ENCODE measurements at places on chromosomes 6 and 20.

DNA sequence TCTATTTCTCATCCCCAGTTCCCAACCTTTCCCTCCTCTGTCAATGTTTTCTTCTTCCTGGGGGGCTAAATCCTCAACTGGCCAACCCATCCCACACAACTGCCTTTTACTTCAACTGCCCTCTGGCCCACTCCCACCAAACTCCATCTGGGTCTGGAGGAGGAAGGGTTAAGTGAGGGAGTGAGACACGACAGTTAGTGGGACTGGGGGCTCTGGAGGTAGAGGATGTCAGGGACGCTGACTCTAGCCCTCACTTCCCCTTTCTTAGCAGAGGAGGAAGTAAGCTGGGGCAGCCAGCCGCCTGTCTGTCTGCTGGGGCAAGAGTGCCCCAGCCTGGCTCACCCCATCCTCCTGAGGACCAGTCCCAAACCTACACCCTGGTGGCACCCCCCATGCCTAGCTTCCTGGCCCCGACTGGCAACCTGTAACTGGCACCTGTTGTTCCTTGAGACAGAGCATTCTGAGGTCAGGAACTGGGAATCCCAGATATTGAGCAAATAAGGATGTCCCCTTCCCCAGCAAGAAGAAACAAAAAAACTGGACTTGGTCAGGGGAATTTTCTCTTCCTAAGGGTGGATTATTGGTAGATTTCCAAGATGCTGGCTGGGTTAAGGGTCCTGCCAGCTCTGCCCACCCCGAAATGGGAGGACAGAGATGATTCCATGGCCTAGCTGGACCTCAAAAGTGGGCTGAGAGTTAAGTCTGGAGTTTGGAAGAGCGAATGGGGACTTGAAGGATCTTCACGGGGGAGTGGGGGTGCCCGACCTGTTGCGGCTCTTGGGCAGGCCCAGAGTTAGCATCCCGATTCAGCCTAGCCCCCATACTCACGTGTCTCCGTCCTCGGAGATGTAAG, 971 bp downstream of the NFKBIE start:
- peak overlapping the region; percentile 93 for H3K27ac ChIP-seq
- DNase-seq: peak; percentile 67
- H3K27me3 ChIP-seq: peaks cover 6% of the 10 kb centered on the region
- H3K4me3 ChIP-seq: peak overlapping the region; percentile 88
- H3K36me3 ChIP-seq: peaks cover 21% of the 10 kb centered on the region

- no peak for DNase-seq
- H3K27ac ChIP-seq: no peak overlapping the region
- peaks cover 2% of the 10 kb centered on the region for H3K27me3 ChIP-seq
- H3K4me3 ChIP-seq: no peak overlapping the region
- no peaks in the 10 kb centered on the region for H3K36me3 ChIP-seq
These were observed 15.2 kb downstream of the CCDC170 start for GRCh38 chr6:151509048-151509447.

DNA sequence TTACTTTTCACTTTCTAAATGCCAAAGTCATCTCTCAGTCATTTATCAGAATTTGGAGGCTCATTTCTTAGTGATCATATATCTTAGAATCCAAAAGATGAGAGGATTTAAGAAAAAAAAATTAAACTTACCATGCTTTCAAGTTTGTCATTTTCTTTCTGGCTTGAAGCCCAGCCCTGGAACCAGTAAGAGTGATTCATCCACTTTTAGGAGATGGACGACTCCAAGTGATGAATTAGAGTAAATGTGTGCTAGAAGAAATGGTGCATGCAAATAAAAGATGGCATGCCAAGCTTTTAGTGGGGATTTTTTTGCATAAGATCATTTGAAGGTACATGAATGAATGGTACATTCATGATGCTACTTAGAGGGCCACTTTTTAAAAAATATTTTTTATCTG, 20.1 kb downstream of the PLCB1 start:
- no peak overlapping the region for H3K4me3 ChIP-seq
- H3K27me3 ChIP-seq: no peaks in the 10 kb centered on the region
- no peak overlapping the region for H3K27ac ChIP-seq
- no peak for DNase-seq

GRCh38 chr6:17448165-17448564, 54.8 kb downstream of the CAP2 start:
- H3K36me3 ChIP-seq: no peaks in the 10 kb centered on the region
- H3K27ac ChIP-seq: no peak overlapping the region
- H3K4me3 ChIP-seq: no peak overlapping the region
- DNase-seq: no peak
- H3K27me3 ChIP-seq: peaks cover 11% of the 10 kb centered on the region

DNA sequence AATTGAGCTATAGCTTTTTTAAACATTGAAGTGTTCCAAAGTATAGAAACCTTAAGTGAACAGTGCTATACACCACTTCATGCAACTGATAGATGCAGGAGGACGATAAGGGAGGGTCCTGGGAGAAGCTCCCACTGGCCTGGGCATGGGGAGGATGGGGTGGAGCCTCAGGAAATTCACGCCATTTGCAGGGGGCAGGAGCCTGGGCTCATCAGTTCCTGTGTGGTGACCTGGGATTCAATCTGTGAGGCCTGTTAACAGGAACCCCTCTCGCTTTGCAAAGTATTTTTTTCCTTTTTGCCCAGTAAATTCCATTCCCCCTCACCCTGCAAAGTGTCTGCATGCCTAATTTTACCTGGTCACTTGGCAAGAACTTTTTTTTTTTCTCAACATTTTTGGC, 11.0 kb upstream of the ASCC3 start:
- H3K4me3 ChIP-seq: no peak overlapping the region
- no peaks in the 10 kb centered on the region for H3K36me3 ChIP-seq
- H3K4me1 ChIP-seq: no peaks in the 10 kb centered on the region
- no peak overlapping the region for H3K27ac ChIP-seq
- H3K27me3 ChIP-seq: no peaks in the 10 kb centered on the region

GRCh38 chr6:134093007-134093573, 40.7 kb upstream of the SLC2A12 start:
- no peaks in the 10 kb centered on the region for H3K36me3 ChIP-seq
- H3K4me3 ChIP-seq: no peak overlapping the region
- peaks cover 1% of the 10 kb centered on the region for H3K27me3 ChIP-seq
- H3K4me1 ChIP-seq: no peaks in the 10 kb centered on the region
- DNase-seq: no peak

DNA sequence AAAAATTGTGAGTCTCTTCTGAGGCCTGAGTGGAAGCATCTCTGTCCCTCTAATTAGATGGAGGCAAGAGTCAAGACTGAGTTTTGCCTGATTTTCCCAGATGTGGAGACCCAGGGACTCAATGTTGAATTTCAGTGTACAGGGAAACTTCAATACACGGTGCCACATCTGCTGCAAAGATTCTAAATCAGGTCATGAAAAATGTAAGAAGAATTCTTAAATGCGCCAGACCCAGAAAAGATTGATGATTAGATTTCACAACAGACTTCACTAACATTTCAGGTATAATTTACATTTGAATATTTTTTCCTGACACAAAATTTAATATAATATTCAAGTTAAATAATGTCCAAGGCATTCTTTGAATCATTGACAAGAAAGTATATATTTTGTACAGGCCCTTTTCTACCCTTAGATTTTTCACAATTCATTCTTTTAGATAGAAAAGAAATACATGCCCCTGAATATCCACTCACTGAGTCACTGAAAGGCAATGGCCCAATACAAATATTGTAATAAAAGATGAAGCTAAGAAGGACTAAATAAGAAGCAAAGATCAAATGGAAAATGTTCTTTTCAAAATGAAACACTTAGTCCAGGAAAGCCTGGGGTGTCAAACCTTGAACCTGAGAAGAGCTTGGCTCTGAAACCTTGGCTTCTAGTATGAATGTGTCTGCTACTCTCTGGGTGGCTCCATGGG, 18.2 kb upstream of the HDGFL1 start:
- DNase-seq: no peak
- H3K36me3 ChIP-seq: no peaks in the 10 kb centered on the region
- H3K4me1 ChIP-seq: no peaks in the 10 kb centered on the region
- H3K4me3 ChIP-seq: no peak overlapping the region
- H3K27ac ChIP-seq: no peak overlapping the region

- no peaks in the 10 kb centered on the region for H3K36me3 ChIP-seq
- H3K4me1 ChIP-seq: peaks cover 29% of the 10 kb centered on the region
- no peak overlapping the region for H3K4me3 ChIP-seq
- H3K27ac ChIP-seq: no peak overlapping the region
- DNase-seq: no peak
These were observed 479.4 kb upstream of the JARID2 start for GRCh38 chr6:14766391-14766994.

GRCh38 chr6:159693128-159693893, at the start of gene SOD2:
Gene SOD2 (minus strand): TSS chr6:159693241. CDS start chr6:159693167, 74 bp downstream.
- peak; percentile 90 for DNase-seq
- H3K4me1 ChIP-seq: peaks cover 44% of the 10 kb centered on the region
- peaks cover 27% of the 10 kb centered on the region for H3K36me3 ChIP-seq
- peak within 1 kb of the TSS; percentile 93 for H3K27ac ChIP-seq
- H3K4me3 ChIP-seq: peak within 1 kb of the TSS; percentile 92

DNA sequence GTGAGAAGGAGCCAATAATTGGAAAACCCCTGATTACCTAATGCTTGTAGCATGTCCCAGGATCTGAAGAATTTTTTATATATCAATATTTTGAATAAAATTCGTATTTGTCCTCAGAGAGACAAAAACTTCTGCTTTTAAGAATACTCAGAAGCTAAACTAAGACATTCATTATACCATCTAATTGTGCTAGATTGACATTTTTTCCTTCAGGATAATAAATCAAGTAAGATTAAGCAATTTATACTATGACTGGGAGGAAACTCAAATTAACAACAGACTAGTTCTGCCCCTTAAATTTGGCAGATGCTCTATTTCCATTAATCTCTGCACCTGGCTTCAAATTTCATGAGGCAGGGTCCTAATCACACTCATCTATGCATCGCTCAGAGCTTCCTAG, 291.4 kb downstream of the PLCB1 start:
- no peak overlapping the region for H3K4me3 ChIP-seq
- H3K4me1 ChIP-seq: no peaks in the 10 kb centered on the region
- DNase-seq: no peak
- no peaks in the 10 kb centered on the region for H3K36me3 ChIP-seq
- H3K27me3 ChIP-seq: peaks cover 2% of the 10 kb centered on the region

DNA sequence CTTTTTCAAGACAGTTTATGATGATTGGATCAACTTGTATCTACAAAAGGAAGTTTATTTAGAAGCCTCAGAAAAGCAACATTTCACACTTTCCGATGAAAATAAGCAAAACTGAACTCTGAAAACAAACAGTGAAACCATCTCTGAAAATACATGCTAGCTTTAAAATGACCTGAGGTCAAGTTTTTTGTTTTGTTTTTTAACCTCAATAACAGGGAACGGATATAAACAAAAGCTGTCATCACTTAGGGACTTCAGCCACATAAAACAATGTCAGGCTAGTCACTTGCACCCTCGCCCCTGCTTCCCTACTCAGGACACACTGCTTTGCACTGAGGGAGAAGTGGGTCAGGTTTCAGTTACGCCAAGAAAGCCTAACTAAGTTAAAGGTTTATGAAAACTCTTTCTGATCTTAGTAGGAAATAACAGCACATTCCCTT, 11.6 kb downstream of the BACH2 start:
- H3K4me3 ChIP-seq: peak overlapping the region; percentile 62
- H3K36me3 ChIP-seq: peaks cover 51% of the 10 kb centered on the region
- H3K4me1 ChIP-seq: peaks cover 90% of the 10 kb centered on the region
- H3K27ac ChIP-seq: peak overlapping the region; percentile 95
- peak; percentile 44 for DNase-seq

- peak overlapping the region; percentile 48 for H3K27ac ChIP-seq
- H3K4me3 ChIP-seq: no peak overlapping the region
- peaks cover 29% of the 10 kb centered on the region for H3K4me1 ChIP-seq
- peak; percentile 45 for DNase-seq
- H3K27me3 ChIP-seq: no peaks in the 10 kb centered on the region
These were observed 88.1 kb downstream of the RSPH3 start for GRCh38 chr6:158911746-158912480.

GRCh38 chr20:15843777-15844176, 729.5 kb downstream of the KIF16B start:
- peaks cover 2% of the 10 kb centered on the region for H3K27me3 ChIP-seq
- H3K4me3 ChIP-seq: no peak overlapping the region

DNA sequence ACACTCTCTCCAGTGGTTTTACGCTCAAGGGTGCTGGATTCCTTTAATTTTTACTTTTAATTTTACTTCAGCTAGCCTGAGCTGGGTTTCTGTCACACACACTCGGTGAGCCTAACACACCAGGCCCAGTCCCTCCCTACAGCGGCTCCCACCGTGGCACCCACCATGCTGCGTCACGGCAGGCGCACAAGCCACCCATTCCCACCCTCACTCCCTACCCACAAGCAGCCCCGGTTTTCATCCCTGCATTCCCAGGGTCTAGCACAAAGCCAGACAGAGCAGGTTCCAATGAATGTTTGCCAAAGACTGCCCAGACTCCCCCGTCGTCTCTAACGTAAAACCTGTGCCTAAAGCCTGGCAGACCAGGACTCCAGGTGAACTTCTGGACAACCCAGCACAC, 50.3 kb downstream of the MYH7B start:
- DNase-seq: peak; percentile 2
- no peak overlapping the region for H3K27ac ChIP-seq
- H3K4me1 ChIP-seq: no peaks in the 10 kb centered on the region
- H3K27me3 ChIP-seq: no peaks in the 10 kb centered on the region

DNA sequence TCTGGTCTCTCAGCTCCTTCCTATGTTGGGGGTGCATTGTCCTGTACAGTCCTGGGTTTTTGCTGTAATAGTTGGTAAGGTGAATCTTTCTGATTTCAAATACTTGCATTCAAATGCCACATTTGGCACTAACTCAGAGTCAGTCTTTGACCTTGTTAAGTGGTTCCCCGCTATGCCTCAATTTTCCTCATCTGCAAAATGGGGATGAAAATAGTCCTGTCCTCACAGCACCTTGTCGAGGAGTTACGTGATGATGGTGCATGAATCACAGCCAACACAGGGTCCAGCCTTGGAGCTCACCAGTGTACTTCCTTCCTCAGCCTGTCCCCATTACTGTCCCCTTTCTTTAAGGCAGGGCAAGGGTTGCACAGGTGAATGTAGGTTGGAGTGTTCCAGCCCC, 1.1 kb downstream of the WFDC5 start:
- no peak overlapping the region for H3K27ac ChIP-seq
- H3K27me3 ChIP-seq: peaks cover 3% of the 10 kb centered on the region
- DNase-seq: no peak

DNA sequence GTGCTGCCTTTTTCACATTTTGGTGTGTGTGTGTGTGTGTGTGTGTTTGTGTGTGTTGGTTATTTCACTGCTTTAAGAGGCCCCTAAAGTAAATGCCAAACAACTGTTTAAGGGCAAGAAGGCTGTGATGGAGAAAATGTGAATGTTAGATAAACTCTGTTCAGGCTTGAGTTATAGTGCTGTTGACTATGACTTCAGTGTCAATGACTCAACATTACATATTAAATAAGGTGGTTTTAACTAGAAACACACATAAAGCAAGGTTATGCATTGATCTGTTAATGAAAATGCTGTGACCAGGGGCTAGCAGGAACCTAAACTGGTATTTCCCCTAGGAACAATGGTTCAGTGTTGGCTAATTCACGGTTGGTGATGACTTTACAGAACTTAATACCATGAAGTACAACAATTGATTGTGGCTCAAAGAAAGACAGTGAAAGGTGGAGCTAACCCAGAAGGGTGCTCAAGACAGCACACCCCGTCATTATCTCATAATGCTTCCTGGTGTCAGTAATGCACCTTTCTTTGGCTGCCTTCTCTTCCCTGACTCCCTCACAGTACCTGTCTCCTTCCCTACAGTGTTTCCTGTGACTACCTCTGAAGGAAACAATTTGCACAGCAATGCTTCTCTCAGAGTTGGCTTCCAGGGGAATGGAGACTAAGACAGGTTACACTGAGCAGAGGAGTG, 116.1 kb downstream of the RIN2 start:
- H3K4me1 ChIP-seq: no peaks in the 10 kb centered on the region
- H3K27ac ChIP-seq: no peak overlapping the region
- DNase-seq: no peak
- H3K4me3 ChIP-seq: no peak overlapping the region
- H3K36me3 ChIP-seq: no peaks in the 10 kb centered on the region

Measured in activated CD4-positive, alpha-beta T cell treated with anti-CD3 and anti-CD28 coated beads for 36 hours (primary cell).